Stimulated activated CD4-positive, alpha-beta T cell treated with anti-CD3 and anti-CD28 coated beads, Interleukin-2, amount 100 ng/mL, for 24 hours (primary cell): ENCODE measurements at places on chromosomes 1 and 21.

GRCh38 chr1:77538956-77539518 lies 143.4 kb downstream of the ZZZ3 start:
- no peak for DNase-seq

- no peak for DNase-seq
Measured at GRCh38 chr1:10517677-10517982, 42.9 kb downstream of the PEX14 start.

DNA sequence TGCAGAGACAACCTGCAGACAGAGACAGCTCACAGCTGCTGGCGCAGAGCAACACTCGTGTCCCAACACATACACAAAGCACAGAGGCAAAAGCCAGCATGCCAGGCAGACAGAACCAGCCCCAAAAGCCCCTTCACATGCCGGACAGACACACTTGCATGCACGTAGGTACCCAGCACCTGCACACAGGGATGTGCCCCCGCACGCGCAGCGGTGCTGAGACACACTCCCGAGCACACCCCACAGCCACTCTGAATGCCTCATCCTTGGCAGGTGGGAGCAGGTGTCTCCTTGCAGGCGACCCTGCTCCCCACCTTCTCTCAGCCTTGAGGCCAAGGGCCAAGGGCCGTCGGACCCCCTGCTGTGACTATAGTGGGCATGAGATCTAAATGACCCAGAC lies 41.2 kb upstream of the ZC3H12A start:
- no peak for DNase-seq

DNA sequence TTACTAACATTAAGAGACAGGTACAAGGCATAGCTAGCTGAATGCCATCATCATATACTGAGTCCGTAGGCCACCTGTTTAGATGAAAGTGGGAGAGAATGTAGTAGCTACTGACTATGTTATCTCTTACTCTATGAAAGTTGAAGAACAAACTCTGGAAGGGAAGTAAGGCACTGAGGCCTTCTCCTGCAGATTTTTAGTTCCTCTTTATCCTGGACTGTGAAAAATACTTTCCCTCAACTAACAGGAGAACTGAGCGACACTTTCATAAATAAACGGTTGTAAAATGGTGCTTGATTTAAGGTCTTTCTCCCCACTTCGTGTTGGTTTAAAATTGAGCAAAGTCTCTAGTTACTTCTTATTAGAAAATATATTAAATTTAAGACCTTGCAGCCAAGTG lies 101.9 kb downstream of the FNBP1L start:
- no peak for DNase-seq

DNA sequence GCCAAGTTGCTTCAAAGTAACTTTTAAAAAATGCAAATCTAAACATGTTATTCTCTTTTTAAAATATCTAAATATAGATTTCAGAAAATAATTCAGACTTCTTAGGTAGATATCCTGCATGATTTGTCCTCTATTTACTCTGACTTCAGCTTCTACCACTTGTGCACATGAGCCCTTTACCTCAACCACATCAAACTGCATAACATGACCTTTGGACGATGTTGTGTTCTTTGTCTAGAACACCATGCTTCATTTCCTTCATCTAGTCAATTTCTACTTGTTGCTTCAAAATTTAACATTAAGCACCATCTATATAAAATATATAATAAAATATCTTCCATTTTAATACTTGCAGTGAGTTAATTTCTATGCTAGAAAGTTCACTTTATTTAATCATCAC lies 96.9 kb downstream of the PLPP3 start:
- no peak for DNase-seq

DNA sequence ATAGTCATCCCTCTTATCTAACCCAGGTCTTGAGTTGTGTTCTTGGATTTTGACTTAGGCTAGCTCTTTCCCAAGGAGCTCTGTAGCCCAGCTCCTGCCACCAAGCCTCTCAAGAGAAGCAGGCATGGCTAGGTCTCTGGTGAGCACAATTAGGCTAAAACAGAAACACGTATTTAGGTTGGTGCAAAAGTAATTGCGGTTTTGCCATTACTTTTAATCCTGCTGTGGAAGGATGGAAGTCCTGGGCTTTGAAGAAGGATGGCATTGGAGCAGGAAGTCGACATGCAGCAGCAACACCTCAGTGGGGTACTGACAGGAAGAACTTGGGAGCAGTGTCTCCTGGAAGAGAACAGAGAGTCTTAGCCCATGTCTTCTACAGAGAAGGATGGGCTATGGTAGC lies 80.0 kb upstream of the CCDC190 start:
- DNase-seq, result no peak

DNA sequence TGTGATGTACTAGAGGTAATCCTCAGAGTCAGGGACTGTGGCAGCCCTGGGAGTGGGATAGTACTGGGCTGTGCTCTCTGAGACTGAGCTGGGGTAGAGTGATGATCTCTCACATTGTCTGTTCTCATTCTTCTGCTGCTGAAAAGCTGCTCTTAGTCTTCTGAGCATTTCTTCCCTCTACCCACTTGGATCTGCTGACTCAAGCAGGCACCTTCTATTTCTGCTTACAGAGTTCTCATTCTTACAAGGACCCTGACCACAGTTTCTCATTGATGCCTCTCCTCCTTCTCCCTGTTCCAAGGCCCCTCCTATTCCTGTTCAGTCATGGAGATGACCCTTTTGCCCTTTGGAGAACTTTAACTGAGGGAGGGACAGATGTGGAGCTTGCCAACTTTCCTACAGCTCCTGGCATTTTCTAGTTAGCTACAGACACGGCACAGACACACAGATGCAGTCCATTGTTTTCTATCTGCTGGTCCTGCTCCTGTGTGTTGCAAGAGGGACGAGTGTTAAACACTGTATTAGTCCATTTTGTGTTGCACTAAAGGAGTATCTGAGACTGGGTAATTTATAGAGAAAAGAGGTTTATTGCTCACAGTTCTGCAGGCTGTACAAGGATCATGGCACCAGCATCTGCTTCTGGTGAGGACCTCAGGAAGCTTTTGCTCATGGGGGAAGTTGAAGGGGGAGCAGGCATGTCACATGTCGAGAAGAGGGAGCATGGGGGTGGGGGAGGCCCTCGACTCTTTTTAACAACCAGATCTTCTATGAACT lies 12.3 kb downstream of the MAPKAPK2 start:
- no peak for DNase-seq

- peak; percentile 19 for DNase-seq
Measured at GRCh38 chr1:182389619-182390047, 2.0 kb downstream of the GLUL start.

DNA sequence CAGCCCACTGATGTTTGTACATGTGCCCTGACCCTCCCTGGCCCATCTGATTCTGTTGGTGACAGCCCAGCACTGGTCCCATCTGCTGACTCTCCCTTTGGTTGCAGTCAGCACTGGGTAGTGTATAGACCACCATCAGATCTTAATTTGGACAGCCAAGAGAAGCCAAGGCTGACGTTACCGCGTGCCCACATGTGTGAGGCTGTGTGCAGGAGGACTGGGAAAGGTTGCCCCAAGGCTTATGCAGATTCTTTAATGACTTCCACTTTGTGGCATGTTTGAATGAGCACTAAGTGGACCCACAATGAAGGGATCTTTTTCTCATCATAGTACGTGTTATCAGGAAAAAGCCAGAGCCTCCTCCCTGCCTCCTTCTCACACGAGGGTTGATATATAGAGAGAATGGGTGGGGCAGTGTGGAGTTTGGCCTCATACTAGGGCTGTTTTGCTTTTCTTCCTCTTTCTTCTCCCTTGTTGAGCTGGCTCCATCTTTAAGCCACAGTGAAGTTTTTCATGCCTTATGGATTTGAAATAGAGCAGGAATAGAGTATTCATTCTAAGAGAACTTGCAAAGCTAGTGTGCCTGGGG lies 93.5 kb downstream of the NAV1 start:
- DNase-seq, result no peak

DNA sequence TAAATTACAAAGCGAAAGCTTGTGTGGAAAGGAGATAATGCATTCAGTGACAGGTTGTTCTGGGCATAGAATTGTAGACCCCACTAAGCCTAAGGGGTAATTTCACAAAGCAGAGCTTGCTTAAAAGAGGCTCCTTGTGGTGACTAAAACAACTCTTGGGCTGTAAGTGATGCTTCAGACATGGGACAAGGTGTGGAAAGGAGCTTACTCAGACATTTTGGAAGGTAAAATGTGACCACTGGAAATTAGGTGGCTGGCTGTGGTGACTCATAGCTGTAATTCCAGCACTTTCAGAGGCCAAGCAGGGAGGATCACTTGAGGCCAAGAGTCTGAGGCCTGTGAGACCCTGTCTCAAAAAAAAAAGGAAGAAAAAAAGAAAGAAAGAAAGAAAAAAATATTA lies 51.1 kb upstream of the LRRC8C start:
- no peak for DNase-seq

GRCh38 chr21:29350246-29350779 lies 51.6 kb downstream of the BACH1 start:
- no peak for DNase-seq

- no peak for DNase-seq
Measured at GRCh38 chr21:25934771-25935224, 200.0 kb downstream of the GABPA start.

DNA sequence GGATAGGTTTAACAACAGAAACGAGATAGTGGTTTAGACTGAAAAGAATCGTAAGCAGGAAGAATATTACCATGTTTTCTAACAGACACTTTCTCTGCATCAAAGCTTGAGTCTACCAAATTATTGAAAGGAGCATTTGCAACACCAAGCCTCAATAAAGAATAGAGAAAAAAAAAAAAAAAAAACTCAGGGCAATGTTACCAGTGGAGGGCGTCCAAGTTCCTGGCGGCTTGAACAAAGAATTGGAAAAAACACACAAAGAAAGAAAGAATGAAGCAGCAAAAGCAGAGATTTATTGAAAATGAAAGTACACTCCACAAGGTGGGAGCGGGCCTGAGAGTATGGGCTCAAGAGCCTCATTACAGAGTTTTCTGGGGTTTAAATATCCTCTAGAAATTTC lies 686.5 kb upstream of the ADGRL2 start:
- DNase-seq, result no peak

GRCh38 chr1:156465747-156466365 lies 34.7 kb downstream of the MEF2D start:
- no peak for DNase-seq

DNA sequence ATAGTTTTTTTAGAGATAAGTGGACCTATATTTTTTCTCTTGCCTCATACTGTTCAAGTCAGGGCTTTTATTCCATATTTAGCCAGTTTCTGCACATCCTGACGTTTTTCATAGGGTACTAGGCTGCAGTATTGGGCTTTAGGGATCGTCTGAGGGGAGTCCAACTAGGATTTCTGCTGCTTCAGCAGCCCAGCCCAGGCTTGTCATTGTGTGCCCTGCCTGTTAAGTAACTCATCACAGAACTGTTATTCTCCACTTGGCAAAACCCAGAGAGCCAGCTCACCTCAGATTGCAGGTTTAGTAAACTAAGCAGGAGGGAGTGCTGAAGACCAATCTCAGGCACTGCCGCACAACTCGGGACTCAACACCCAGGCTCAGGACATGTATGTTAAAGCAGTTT lies 2.8 kb downstream of the GALNT2 start:
- DNase-seq, result no peak

- DNase-seq, result no peak
Measured at GRCh38 chr1:239993366-239993765, 98.3 kb upstream of the FMN2 start.

DNA sequence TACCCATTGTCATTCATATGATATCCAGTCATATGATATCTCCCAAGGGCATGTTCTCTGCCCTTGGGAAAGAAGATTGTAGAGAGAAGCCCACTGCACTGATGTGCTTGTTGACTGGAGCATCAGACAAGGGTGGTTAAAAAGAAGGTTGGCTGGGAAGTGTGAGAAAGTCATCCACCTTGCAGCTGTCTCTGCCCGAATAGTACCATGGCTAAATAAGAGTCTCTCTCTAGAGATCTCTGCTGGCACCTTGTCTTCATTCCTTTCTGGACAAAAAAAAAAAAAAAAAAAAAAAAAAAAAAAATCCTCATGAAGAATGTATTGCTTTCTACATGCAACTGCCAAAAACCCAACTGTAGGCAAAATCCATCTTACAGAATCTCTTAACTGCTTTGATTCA lies 349.7 kb upstream of the ESRRG start:
- no peak for DNase-seq

- DNase-seq, result no peak
Measured at GRCh38 chr1:227459977-227460376, 103.4 kb upstream of the ZNF678 start.

- no peak for DNase-seq
Measured at GRCh38 chr1:22236900-22237299, 94.0 kb upstream of the WNT4 start.

DNA sequence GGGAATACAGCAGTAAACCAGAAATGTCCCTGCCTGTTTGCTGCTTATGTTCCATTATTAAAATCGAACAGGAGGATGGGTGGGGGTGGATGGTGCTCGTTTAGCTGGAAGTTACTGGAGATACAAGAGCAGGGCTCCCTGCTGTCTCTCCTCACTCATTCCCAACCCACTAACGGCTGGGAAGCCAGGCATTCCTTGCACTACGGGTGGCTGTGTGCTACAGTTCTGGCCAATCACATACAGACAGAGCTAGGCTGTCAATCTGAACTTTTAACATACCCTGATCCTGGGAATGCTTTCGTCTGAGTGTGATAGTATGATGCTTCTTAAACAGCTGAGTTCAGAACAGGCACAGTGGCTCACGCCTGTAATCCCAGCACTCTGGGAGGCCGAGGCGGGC lies 7.0 kb downstream of the SIPA1L2 start:
- DNase-seq, result no peak

GRCh38 chr1:115976062-115976920 lies at the start of gene SLC22A15:
Gene SLC22A15, plus strand, starts transcription at chr1:115976513. Its CDS starts 115 bp downstream, at chr1:115976628.
- DNase-seq, result peak; percentile 23

GRCh38 chr1:8512504-8512903 lies 194.6 kb downstream of the SLC45A1 start:
- no peak for DNase-seq

- DNase-seq, result no peak
Measured at GRCh38 chr1:207205614-207206061, 101.6 kb downstream of the C4BPA start.

DNA sequence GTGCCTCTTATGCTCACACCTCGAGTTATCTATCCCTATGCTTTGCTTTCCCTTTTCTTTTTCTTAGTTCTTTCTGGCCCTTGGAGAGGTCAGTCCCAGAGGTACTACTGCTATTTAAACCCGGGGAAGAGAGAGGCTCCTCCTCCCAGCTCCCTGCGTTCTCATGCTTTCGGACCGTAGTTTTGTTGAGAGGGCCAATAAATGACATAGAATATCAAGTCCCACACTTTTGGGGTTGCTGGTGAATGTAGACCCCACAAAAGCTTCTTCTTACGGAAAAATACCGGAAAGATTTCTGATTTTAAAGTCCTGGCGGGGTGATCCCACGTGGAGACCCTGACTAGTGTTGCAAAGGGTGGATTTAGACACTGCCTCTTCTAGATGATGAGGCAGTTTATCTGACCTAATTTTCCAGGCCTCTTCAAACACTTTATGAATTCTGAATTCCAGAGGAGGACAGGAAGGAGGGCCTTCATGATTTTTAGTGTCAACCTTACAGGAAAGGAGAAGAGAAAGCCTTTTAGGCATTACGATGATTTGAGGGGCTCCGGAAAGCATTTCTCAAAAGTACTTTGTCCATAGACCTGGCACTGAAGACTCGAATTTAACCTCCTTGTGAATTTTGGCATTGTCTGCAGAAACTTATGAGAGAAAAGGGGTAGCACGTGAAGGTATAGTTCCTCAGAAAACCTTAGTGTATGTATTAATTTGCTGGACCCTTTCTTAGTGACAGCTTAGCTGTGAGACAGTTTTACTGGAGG lies 694 bp downstream of the TMEM167B start:
- DNase-seq, result peak; percentile 34
